ENCODE measurements at places on chromosomes 6 and 20.

GRCh38 chr20:2320813-2321658 lies 25.2 kb downstream of the TGM3 start:
- DNase-seq, result no peak

DNA sequence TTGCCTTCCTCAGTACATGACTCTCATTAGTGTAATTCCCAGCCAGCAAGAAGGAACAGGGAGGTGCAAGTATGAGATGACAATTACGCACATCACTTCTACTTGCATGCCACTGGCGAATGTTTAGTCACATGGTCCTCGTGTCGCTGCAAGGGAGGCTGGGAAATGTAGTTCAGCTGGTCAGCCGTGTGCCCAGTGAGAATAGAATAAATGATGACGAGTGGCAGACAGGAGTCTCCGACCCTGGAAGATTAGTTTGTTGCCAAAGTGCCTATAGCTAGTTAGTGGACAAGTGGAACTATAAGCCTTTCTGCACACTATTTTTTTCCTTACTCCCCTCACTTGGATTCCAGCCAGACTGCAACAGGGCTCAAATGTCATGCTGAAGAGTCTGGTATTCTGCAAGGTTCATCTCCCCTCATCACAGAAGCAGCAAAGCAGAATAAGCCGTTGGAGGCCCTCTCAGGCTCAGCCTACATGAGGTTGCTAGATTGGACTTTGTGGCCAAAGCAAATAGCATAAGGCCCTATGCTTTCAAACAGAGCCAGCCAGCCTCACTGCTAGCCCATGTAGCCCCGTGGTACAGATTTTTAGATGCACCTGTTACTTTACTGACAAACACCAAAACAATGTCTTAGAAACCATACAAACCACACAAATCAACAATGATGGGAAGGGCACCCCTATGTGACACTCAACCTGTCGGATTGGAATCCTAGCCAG lies 9.7 kb downstream of the LINC00237 start:
- DNase-seq, result no peak

DNA sequence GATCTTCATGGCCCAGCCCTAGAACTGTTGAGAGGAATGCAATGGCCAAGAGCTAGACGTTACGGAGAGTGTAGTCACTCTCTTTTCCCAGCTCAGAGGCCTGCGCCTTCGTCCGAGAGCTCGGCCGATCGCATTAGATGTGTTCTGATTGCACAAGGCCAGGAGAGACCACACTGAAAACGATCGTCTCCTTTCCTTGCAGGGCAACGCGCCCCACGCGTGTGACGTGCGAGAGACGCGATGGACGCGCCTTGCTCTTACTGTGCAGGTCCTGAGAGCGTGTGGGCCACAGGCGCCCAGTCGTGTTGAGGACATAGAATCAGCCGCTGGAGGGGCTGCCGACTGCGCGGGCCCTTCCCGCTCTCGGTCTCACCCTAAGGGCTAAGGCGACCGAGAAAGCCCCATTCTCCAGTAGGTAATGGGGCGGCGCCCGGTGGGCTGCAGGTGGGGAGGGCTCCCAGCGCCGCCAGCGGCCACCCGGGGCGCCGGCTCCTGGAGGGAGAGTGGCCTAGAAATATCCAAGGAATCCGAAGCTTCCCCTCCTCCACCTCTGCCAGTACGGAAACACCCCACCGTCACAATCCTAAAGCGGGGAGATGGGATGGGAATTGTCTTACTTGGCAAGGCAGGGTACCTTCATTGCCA lies 26.9 kb downstream of the TFAP2B start:
- DNase-seq, result no peak

DNA sequence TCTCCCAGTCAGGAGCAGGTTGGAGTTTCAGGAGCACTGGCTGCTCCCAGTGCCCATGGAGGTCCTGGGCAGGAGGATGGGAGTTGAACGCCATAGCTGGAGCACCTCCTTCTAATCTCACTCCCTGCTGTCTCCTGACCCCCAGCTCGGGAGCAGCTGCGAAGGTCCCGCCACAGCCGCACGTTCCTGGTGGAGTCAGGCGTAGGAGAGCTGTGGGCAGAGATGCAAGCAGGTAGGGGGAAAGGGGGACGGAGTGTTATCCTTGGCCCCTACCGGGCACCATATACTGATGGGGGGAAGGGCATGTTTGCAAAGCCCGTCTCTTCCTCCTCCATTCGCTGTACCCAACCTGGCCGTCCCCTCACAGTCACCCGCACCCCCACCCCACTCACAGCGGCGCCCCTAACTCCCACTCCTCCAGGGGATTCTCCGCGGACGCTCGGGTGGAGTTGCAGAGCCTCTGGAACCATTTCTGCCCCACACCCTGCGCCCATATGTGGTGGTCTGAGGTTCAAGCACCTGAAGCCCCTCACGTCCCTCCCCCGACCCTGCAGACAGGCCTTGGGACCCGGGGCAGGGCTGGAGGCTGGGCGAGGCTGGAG lies 16.7 kb downstream of the HSPA12B start:
- DNase-seq, result no peak

Measured in activated CD8-positive, alpha-beta memory T cell treated with anti-CD3 and anti-CD28 coated beads for 1 hour (primary cell).